ENCODE measurements at places on chromosomes 16 and 17.

DNA sequence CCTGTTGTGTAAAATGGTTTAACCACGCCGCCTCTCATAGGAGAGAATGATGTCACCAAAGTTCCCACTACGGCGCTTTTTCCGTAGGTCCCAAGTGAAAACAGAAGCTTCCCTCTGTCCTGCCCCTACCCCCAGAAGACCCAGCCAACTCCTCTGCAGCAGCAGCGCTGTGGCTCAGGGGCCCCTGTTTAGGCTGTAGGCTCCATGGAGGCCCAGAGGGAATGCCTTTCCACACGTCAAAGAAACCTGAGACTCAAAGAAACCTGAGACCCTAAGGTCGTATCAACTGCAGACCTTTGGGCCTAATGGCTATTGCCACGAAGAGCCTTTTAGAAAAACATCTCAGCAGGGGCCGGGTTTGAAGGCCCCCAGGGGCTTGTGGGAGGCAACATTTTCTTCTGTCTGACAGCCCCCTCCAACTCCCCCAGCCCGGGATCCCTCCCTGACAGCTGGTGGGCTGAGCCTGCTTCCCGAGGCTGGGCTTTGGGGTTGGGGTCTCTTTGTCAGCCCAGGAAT, 43.1 kb upstream of the MEAK7 start:
- peak; percentile 59 for DNase-seq

GRCh38 chr16:72764015-72764654, 283.8 kb downstream of the ZFHX3 start:
- DNase-seq = no peak

DNA sequence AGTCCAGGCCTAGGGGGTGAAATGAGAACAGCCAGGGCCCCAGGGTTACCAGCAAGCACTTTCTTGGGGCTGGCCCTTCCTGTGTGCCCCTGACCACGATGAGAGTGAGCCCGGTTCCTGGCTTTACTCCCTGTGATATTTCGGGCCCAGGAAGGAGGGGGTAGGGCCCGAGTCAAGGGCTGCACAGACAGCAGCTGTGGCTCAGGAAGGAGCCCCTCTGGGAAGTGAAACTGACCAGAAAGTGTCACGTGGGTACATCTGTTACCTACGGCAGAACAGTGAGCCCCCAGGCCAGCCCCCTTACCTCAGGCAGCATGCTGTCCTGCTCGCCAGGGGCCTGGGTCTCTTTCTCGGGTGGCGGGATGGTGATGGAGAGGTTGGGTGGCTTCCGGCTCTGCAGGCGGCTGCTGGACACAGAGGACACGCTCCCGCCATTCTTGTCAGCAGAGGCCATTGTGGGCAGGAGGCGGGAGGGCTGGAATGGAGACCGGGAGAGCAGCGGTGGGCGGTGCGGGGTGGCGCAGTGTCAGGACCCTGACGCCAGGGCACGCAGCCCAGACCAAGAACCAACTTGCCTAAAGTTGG, 13.8 kb downstream of the AANAT start:
- DNase-seq = no peak

DNA sequence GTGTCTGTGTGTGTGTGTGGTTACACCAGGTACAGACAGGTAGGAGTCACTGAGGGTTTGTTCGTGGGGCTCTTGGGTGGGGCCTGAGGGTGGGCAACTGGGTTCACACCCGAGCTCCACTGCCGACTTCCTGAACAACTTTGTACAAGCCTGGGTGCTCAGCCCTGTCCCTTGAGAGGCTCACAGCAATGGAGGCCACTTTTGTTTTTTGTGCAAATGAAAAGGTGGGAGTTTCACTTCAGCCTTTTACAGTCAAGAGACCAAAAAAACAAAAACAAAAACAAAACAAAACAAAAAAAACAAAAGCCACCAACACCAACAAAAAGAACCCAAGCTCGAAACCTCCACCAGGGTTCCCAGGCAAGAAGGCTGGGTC, 2.4 kb downstream of the RHBDF2 start:
- no peak for DNase-seq

DNA sequence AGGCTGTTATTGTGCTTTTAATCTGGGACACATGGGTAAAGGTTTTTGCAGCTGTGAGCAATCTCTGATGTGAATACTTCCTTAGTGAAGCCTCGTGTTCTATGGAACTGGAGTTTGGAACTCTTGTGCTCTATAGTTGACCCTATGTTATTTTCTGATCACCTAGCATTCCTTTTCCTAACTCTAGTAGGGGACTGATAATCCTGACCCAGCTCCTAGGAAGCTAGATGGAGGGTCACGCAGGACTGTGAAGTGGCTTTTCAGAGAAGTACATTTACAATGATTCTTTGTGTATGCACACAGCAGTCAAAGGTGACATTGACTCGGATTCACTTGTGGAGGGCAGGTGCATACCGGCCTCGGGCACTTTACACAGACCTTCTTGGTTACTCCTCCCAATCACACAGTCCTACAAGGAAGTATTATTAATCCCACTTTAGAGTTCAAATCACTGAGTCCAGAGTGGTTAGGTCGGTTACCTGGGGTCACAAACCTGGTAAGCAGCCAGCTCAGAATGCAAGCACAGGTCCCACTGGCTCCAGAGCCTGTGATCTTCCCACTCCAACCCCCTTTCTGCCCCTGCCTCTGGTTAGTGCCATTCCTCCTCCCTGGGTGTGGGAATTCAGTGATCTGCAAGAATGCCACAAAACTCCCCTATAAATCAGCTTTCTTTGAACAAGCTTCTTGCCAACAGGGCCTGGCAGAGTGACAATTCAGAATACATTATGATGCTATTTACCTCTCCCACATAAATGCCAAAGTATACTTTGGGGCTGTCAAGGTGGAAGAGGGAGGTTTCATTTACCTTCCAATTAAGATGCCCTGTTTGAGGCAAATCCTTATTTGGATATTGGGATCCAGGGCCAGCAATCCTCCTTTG, 7.1 kb downstream of the CHD9NB start:
- no peak for DNase-seq

GRCh38 chr17:48499248-48499647, 31.6 kb downstream of the HOXB1 start:
- no peak for DNase-seq

- peak; percentile 22 for DNase-seq
These were observed 430 bp downstream of the HAPSTR1 start for GRCh38 chr16:9091867-9092281.

GRCh38 chr17:16491131-16491702, 776 bp downstream of the LRRC75A start:
- DNase-seq = no peak

DNA sequence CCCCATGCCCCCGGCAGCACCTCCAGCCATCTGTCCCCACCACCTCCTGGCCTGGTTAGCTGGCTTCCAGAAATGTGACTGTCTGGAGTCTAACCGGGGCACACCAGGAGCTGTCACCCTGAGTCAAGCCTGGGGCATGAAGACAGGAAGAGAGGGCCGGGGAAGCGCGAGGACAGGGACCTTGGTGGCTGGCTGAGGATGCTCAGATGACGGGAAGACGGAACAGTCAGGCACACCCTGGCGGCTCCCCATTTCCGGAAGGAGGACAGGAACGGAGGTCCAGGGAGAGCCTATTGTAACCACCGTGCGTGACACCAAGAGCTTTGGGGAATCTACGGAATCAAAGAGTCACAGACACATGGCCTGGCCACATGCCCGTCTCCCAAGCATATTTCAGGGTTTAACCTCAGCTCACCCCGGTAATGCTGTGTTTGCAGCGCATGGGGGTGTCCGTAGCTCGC, 51.7 kb downstream of the SDK2 start:
- DNase-seq = no peak

- no peak for DNase-seq
These were observed 10.2 kb downstream of the BAHCC1 start for GRCh38 chr17:81405411-81405872.

GRCh38 chr17:76076765-76077583, 2.0 kb upstream of the ZACN start:
- no peak for DNase-seq

GRCh38 chr16:11493531-11493929, 93.2 kb downstream of the LITAF start:
- DNase-seq = peak; percentile 67

DNA sequence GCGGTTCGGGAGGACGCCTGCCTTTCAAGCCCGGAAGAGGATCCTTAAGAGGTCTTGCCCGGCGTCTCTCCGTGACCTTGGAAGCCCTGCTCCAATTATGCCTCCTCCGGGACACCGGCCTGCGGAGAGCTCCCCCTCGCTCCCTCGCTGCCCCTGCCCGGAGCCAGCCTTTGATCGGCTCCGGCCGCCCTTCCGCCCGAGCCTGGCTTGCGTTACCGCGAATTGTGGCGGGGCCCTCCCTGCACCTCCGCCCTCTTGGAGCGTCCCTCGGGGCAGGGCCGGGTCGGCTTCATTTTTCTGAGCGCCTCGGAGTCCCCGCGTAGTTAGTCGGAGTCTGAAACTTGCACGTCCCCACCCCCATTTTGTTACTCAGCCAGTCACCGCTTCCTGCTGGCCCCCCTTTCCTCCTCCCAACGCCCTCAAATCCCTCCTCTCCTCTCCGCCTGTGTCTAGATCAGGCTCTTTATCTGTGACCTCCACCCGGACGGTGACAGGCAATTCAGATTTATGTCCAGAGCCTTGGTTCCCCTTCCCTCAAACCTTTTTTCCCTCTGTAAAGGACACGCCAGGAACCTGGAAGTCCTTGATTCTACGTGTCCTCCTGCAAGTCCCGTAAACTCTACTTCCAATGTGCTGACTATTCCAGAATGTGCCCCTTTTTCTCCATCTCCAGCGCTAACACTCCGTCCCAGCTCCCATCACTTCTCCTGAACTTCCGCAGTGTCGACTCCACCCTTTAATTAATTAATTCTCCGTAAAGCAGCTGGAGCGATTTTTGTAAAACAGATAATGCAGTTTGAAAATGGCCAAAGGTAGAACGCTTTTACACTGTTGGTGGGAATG, 569 bp upstream of the RABEP2 start:
- peak; percentile 72 for DNase-seq

- no peak for DNase-seq
These were observed 535.7 kb upstream of the HSBP1 start for GRCh38 chr16:83271970-83272575.

- DNase-seq = peak; percentile 83
These were observed 11.2 kb downstream of the MRPL27 start for GRCh38 chr17:50361561-50362480.

DNA sequence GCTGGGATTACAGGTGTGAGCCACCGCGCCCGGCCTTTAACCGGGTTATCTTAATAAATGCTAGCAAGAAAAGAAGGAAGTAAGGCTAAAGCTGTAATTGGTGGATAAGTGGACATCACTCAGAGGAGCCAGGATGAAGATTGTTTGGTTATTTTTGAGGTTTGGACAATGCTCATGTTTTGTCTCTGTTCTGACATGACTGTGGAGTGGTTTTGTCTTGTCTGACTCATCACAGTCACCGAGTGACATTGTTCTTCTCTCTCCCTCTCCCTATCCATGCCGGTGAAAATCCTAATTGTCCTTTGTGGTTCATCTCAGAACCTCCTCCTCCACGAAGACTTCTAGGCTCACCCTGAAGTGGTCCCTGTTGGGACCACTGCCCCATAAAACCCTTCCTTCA, 23.5 kb upstream of the GRIN2A start:
- DNase-seq = no peak

GRCh38 chr17:72294487-72294893, 173.7 kb downstream of the SOX9 start:
- DNase-seq = no peak

GRCh38 chr17:81002409-81003361, 11.0 kb downstream of the CHMP6 start:
- no peak for DNase-seq

DNA sequence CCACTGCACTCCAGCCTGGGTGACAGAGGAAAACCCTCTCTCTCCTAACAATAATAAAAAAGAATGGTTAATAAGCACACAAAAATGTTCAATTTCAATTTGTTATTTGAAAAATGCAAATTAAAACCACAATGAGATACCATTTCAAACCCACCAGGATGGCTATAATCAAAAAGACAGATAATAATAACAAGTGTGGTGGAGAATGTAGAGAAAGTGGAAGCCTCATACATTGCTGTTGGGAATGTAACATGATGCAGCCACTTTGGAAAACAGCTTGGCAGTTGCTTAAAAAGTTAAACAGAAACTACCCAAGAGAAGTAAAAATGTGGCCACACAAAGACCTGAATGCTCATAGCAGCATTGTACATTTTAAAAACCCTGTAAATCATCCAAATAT, 51.8 kb upstream of the MAP3K14 start:
- no peak for DNase-seq
